T-helper 1 cell (primary cell): ENCODE measurements at places on chromosomes 1 and 21.
A peak's percentile ranks its signal among the peaks of the same experiment; 100 is the strongest.

- DNase-seq = no peak
Measured at GRCh38 chr1:87958201-87958600, 629.5 kb downstream of the LMO4 start.

- DNase-seq = peak; percentile 76
Measured at GRCh38 chr1:78649628-78650027, at the start of gene IFI44. IFI44 (plus strand) TSS chr1:78649831; CDS start chr1:78650196, 365 bp downstream.

- no peak for DNase-seq
Measured at GRCh38 chr21:35984654-35985361, 75.5 kb downstream of the SETD4 start.

DNA sequence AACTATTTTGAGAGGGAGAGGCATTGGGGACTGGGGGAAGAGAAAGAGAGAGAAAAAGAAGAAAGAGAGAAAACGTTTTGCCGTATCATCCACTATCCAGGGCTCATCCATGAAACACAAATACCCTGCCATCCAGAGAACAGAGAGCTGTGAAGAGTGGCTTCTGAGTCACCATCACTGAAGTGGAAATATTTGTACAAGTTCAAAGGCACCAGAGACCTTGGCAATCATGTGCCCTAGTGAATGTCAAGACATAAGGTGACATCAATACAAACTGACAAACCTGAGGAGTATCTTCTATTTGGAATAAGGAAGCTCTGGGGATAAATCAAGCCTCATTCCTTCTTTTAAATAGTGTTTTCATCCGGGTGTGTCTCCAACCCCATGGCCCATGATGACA is 197.2 kb upstream of the PROX1 start:
- no peak for DNase-seq

DNA sequence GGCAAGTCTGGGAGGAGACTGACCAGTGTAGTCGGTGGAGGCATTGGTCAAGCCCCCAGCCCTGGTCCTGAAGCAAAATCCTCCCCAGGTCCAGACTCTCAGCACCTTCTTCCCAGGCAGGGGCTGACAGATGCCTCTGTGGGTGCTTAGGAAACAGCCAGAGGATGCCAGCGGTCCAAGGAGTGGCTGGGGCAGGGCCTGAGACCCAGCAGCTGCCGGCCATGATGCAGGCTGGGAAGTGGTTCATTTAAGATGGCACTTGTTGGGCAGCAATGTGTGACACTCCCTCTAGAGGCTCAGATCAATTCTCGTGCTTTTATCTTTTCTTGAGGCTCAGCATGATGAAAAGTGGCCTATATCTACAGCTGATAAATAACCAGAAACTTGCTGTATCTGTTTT is 165.0 kb upstream of the VAMP3 start:
- DNase-seq = no peak

DNA sequence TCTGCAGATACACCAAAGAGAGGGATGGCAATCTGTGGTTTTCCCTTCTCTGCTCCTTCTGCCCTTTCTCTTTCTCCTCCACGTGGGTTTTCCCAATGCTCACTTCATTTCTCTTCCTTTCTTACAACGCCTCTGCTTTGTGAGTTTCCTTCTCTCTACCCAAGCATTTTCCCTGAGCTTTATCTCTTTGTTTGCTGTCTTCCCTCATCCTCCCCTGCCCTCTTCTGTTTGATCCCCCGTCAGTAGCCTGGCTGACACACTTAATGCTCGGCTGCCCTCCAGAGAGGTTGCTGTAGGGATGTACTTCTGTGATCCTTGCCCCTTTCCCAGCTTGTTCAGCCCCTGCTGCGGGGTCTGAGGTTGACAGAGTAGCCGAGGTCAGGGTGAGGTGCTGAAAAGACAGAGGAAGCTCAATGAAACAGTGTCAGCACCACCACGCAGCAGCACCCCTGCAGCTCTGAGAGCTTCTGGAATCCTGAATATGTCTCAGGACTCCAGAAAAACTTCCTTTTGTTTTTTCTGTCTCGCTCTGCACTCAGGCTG is 6.0 kb downstream of the EDARADD start:
- DNase-seq = no peak

DNA sequence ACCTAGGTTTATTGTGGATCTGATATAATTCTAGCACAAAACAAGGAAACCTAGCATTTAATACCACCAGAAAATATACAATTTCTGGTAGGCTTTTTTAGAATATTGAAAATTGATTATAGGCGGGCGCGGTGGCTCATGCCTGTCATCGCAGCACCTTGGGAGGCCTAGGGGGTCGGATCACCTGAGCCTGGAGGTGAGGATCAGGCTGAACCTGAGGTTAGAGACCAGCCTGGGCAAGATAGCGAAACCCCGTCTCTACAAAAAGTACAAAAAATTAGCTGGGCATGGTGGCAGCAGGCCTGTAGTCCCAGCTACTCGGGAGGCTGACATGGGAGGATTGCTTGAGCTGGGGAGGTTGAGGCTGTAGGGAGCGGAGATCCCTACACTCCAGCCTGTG is 948 bp upstream of the COP1 start:
- no peak for DNase-seq

DNA sequence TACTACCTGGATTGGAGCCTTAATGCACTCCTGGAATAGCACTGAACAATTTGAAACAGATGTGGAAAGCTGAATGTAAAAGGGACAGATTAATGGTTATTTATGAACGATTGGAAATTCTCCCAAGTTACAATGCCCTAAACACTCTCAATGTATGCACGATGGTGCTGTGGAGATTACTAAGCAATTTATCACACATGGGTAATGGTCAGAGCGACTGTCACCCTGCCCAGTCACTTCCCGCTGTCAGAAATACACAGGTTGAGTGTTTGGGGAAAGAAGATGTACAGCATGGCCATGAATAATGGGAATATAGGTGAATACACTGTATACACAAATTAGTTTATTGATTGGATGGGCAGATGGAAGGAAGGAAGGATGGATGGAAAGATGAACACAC is 342.4 kb downstream of the VAV3 start:
- no peak for DNase-seq

DNA sequence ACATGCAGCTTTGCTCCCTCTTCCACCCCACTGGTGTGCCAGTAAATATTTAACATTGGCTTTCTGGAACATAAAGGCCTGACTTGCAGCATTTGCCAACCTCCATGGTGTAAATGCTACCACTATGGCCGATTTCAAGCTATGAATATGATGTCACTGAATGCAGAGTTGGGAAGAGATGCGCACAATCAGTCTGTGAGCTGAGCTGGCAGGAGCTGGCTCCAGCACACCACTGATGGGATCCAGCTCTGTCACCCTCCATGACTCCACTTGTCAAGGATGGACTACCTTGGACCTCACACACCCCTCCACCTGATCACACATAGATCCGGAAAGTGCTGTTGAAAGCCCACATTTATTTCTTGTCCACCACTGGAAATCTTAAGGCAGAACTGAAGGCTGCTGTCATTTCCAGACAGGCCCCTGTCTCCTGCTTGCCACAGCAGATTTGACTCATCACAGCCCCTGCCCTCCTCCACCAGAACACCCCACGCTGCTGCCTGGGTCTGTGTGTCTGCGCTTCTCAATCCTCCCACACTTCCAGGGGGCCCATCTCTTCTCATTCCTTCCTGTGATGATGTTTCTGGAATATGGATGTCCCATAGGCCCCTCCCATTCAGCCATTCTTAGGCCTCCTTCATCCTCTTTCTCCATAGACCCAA is 82.2 kb upstream of the BCAR3 start:
- no peak for DNase-seq

DNA sequence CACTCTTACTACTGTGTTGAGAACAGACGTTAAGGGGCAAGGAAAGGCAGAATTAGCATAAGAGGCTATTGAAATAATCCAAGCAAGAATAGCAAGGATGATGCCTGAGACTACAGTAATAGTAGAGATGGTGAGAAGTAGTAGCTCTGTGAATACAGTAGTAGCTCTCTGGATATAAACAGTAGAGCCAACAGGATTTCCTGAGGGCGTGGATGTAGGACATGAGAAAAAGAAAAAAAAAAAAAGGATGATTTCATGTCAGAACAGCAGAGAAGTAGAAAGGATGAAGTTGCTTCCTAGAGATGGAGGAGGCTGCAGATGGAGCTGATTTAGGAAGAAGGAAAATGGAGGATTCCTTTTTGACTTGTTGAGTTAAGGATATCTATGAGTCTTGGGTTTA is 112.3 kb downstream of the OMA1 start:
- no peak for DNase-seq

GRCh38 chr1:155086128-155086741 is 7.6 kb downstream of the EFNA3 start:
- peak; percentile 73 for DNase-seq
